ENCODE measurements at places on chromosomes 5 and 9. TPM values are rescaled to one million over a fixed set of nuclear protein-coding genes. Genes with fewer than 3 reads are reported as not detected.

The KIF24 gene
- total RNA-seq: 0.46 TPM

The TRMT10B gene
- total RNA-seq: 11.8 TPM

DNA sequence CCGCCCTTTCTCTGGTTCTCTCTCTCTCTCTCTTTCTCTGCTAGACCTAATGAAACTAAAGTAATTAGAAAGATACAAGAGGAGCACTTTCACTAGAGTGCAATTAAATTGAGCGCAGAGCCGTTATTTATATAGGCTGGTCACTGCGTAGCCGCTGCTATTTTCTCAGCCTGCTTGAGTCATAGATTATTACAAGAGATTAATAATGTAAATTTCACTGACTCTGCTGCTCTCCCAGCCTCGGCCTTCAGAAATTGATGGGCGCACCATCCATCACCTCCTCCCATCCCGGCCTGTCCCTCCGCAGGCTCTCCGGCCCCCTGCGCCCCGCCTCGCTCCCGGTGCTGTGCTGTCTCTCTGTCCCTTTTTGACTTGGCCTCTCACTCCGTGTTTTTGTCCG is 268.0 kb upstream of the MVB12B start:
- no peaks in the 10 kb centered on the region for H3K4me1 ChIP-seq
- H3K4me3 ChIP-seq: no peak overlapping the region
- H3K27me3 ChIP-seq: no peaks in the 10 kb centered on the region

The OTP gene
- not detected for total RNA-seq

DNA sequence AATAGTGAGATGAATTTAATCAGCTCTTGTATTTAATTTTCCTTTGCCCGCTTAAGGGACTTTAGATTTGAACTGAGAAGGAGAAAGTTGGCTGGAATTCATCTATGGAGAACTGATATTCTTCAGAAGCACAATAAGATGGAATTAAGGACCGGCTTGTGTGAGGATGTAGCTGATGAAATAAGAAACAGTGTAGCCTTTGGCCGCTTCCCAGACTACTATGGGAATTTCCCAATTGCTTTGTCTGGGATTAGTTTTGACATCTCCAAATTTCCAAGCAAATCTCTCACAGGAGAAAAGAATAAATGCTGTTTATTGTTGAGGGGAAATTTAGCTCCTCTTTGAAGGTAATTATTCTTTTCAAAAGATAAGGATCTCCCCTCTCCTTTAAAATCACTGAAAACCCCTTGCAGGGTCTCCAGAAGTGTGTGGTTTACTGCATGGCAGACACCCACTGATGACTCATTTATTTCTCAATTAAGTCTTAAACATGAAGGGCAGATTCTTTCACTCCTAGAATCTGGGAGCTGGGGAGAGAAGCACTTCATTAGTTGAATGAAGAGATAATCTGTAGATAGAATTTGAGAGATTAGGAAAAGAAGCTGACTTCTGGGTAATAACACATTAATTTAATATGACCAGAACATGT is 606.5 kb upstream of the ADAMTS16 start:
- H3K4me3 ChIP-seq: no peak overlapping the region
- DNase-seq: no peak
- no peaks in the 10 kb centered on the region for H3K27me3 ChIP-seq

The MBLAC2 gene
- total RNA-seq: 4.5 TPM

The WNT8A gene
- total RNA-seq: not detected

DNA sequence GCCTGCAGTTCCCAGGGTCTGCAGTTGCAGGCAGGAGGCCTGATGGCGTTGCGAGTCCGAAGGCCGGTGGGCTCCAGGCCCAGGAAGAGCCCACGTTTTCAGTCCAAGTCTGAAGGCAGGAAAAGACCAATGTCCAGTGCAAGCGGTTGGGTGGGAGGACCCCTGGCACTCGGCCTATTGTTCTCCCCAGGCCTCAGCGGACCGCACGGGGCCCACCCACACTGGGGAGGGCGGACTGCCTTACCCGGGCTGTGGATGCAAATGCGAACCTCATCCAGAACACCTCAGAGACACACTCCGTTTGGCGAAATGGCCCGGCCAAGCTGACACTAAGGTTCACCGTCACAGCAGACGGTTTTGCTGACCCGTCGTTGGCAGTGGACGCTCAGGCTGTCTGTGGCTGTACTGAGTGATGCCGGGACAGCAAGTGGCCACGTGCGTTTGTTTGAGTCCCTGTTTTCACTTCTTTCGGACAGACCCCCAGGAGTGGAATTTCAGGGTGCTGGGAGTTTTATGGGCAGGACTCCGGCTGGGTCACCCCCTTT is 10.2 kb upstream of the SEC16A start:
- no peaks in the 10 kb centered on the region for H3K27me3 ChIP-seq

GRCh38 chr5:139648205-139649081 is at the start of gene CXXC5:
TSS of gene CXXC5 (plus strand) at chr5:139648349. CDS start at chr5:139680524, 32,175 bp downstream.
- peaks cover 51% of the 10 kb centered on the region for H3K4me1 ChIP-seq
- peak within 1 kb of the TSS; percentile 94 for H3K4me3 ChIP-seq
- H3K27ac ChIP-seq: peak within 1 kb of the TSS; percentile 84
- peak; percentile 93 for DNase-seq
- H3K27me3 ChIP-seq: no peaks in the 10 kb centered on the region

GRCh38 chr5:29935371-29935770 is 1258.1 kb upstream of the CDH6 start:
- no peaks in the 10 kb centered on the region for H3K27me3 ChIP-seq
- no peak overlapping the region for H3K4me3 ChIP-seq
- no peak for DNase-seq
- H3K27ac ChIP-seq: no peak overlapping the region
- H3K4me1 ChIP-seq: no peaks in the 10 kb centered on the region
- no peaks in the 10 kb centered on the region for H3K36me3 ChIP-seq

DNA sequence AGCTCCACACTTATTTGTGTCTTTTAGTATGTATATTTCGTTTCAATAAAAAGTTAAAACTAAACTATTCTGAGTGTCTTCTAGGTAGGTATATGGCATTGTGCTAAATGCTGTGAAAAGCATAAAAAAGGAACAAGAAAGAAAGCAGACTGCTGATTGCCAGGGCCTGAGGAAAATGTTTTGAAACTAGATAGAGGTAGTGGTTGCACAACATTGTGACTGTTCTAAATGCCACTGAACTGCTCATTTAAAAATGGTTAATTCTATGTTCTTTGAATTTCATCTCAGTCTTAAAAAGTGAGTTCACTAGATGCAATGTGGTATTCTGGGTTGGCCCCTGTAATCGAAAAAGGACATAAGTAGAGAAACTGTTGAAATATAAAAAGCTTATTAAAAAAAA is 2.6 kb upstream of the ALAD start:
- H3K4me3 ChIP-seq: no peak overlapping the region
- peaks cover 15% of the 10 kb centered on the region for H3K36me3 ChIP-seq

The CDO1 gene
- total RNA-seq: 20.1 TPM

DNA sequence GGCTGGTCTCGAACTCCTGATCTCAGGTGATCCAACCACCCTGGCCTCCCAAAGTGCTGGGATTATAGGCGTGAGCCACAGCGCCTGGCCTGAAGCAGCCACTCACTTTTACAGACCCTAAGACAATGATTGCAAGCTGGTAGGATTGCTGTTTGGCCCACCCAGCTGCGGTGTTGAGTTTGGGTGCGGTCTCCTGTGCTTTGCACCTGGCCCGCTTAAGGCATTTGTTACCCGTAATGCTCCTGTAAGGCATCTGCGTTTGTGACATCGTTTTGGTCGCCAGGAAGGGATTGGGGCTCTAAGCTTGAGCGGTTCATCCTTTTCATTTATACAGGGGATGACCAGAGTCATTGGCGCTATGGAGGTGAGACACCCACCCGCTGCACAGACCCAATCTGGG is 1.5 kb downstream of the CA9 start:
- peaks cover 8% of the 10 kb centered on the region for H3K4me1 ChIP-seq
- DNase-seq: no peak
- H3K4me3 ChIP-seq: peak overlapping the region; percentile 60
- no peak overlapping the region for H3K27ac ChIP-seq
- H3K27me3 ChIP-seq: no peaks in the 10 kb centered on the region

The PITX1 gene
- not detected for total RNA-seq
